ENCODE measurements at places on chromosomes 2 and 18.

- no peak for DNase-seq
Observed at GRCh38 chr2:158745067-158745865, 49.9 kb upstream of the DAPL1 start.

- DNase-seq = no peak
Observed at GRCh38 chr2:146597291-146597690, 1247.5 kb upstream of the ACVR2A start.

DNA sequence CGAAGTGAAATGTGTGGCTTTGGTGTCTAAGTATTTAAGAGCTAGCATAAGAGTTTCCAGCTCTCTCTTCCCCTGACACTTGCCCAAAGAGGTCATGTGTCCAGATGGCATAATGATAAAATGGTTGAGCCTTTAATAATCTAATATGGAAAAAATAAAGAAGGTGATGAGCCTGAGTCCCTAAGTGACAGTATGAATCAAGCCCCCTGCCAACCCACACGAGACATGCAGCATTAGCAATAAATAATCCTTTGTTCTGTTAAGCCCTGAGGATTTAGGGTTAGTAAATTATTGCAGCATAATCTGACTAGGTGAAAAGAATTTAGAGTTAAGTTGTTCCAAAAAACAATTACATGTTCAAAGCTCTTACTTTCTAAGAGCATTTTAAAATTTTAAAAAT lies 217.2 kb upstream of the CCDC150 start:
- no peak for DNase-seq

DNA sequence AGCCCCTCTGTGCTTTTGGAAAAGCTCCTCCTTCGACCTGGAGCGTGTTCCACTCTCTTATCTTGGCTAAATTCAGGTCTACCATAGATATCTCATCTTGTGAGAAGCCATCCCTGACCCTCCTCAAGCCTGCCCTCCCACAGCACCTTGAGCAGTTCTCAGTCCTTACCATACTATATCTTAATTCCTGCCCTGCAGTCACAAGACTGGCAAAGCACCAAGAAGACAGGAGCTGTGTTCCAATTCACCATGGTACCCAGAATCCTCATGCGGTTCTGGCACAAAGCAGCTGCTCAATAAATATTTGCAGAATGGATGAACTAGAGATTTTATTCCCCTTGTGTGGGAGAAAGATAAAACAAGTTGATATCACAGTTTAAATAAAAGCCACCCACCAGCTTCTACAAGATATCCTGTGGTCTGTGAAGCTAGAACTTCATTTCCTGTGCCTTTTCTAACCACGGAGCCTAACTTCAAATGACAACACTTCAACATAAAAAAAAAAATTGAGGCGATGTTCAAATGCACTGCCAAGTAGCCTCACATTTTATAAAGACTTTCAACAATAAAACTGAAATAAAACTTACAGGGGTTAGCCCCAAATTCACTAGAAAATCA lies 19.5 kb downstream of the MARCHF4 start:
- no peak for DNase-seq
